ENCODE measurements at places on chromosomes 3 and 15.

GRCh38 chr3:851098-851790, 241.6 kb upstream of the CNTN6 start:
- no peak for DNase-seq

GRCh38 chr3:50600141-50600753, 11.3 kb downstream of the CISH start:
- DNase-seq: no peak

GRCh38 chr3:148789146-148789545, 38.5 kb upstream of the CPB1 start:
- DNase-seq: no peak

- no peak for DNase-seq
Measured at GRCh38 chr3:69305011-69305410, 80.9 kb downstream of the FRMD4B start.

- DNase-seq: no peak
Measured at GRCh38 chr3:139251529-139251928, 92.3 kb upstream of the MRPS22 start.

DNA sequence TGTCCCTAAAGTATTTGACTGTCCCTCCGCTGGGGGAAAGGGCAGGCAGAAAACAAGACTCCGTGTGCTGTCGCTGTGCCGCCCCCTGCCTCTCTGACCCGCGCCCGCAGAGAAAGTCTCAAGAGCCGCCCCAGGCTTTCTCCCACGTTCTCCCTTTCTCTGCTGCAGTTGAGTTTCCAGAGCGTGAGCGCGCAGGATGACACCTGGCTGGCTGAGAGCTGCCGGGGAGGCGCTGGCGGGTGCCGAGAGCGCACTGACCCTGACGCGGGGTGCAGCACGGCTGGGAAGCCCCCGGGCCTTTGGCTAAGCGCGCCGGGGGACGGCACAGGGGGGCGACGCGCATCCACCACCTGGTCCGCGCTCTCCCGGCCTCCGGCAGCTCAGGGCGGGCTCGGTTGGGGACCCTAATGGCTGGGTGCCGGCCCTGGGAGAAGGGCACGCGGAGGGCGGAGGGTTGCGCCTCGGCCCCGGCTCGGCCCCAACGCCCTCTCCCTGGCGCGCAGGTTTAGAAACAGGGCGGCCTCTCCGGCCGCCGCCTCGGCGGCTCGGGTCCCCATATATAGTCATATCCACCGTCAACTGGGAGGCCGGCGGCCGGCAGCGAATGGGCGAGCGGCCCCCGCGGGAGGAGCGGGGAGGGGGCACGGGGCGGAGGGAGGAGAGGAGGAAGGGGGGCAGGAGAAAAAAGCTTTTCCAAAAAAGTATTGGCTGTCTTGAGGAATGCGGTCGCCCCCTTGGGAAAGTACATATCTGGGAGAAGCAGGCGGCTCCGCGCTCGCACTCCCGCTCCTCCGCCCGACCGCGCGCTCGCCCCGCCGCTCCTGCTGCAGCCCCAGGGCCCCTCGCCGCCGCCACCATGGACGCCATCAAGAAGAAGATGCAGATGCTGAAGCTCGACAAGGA, at the start of gene TPM1:
TSS of gene TPM1 (plus strand) at position 774 of the 903 bp plus-strand sequence. CDS start at position 857, 83 bp downstream.
- peak; percentile 59 for DNase-seq

GRCh38 chr15:69484837-69485236, 32.2 kb downstream of the RPLP1 start:
- DNase-seq: no peak

DNA sequence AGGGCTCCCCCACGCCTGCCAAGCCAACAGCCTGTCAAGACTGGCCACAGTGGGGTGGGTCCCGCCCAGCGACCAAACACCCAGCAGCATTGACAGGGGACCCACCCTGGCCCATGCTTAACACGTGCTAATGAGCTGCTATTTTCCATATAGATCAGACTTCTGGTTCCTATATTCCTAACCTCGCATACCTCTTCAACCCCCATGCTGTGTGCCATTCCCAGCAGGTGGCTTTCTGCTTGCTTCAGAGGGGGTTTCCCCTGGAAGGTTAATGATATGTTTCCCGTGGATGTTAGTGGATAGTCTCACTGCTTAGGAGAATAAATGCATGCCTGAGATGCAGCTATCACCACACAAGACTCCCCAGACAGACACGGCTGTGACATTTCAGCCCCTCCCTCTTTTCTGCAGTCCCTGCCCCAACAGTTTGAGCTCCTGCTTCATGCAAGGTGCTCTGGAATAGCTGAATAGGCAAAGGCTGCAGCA, 37.9 kb upstream of the MGLL start:
- peak; percentile 86 for DNase-seq

Measured in NCI-H1417 (cell line).